T-helper 2 cell treated with Interferon-gamma antibody and Interleukin-4, amounts not matched to agents 100 ng/mL and 5 ng/mL, for 36 hours (primary cell): ENCODE measurements at places on chromosomes 12 and 14. TPM values are rescaled to one million over a fixed set of nuclear protein-coding genes. Genes with fewer than 3 reads are reported as not detected.

Gene IFNG-AS1
- total RNA-seq = not detected in 2 replicates

Gene KRT6B
- total RNA-seq = not detected in 2 replicates

Gene BEST3
- not detected in 2 replicates for total RNA-seq

Gene TRMT5
- total RNA-seq = 7.2 and 7.5 TPM in 2 replicates

Gene DIO2
- total RNA-seq = not detected in 2 replicates

Gene ANKLE2
- total RNA-seq = 97.9 and 104 TPM in 2 replicates

Gene SLC39A5
- 0.86 and 1.0 TPM in 2 replicates for total RNA-seq

Gene EPYC
- not detected in 2 replicates for total RNA-seq

Gene NCAPD2
- total RNA-seq = 154 and 166 TPM in 2 replicates

Gene LMO3
- total RNA-seq = not detected in 2 replicates

Gene AICDA
- not detected in 2 replicates for total RNA-seq

Gene CMKLR1
- total RNA-seq = not detected in 2 replicates

Gene C12orf54
- not detected in 2 replicates for total RNA-seq

Gene NPAS3
- total RNA-seq = not detected in 2 replicates

Gene MANSC4
- total RNA-seq = not detected in 2 replicates

Gene ZNF268
- total RNA-seq = 17.2 and 19.8 TPM in 2 replicates

Gene LRRC43
- total RNA-seq = not detected in 2 replicates

Gene FAM186B
- total RNA-seq = 0.16 TPM in 1 of 2 replicates, not detected in the other

Gene ASCL1
- total RNA-seq = not detected in 2 replicates

Gene EXOC3L4
- not detected in 2 replicates for total RNA-seq

Gene JPH4
- not detected in 2 replicates for total RNA-seq

Gene WNK1
- total RNA-seq = 155 and 170 TPM in 2 replicates

Gene CAPZA3
- total RNA-seq = not detected in 2 replicates

Gene KRT82
- not detected in 2 replicates for total RNA-seq

Gene ANO2
- total RNA-seq = not detected in 2 replicates

Gene AKAP3
- total RNA-seq = 0.93 and 1.4 TPM in 2 replicates

Gene TAS2R50
- total RNA-seq = 1.6 and 2.0 TPM in 2 replicates

Gene CEBPE
- total RNA-seq = 0.09 TPM in 1 of 2 replicates, not detected in the other

Gene PTCSC3
- not detected in 2 replicates for total RNA-seq

Gene OR6C68
- total RNA-seq = not detected in 2 replicates
